Endodermal cell (in vitro differentiated cells): ENCODE measurements at places on chromosomes 16 and 17. TPM values are rescaled to one million over a fixed set of nuclear protein-coding genes. Genes with fewer than 3 reads are reported as not detected.

SLC9A5 gene
- 8.9 to 14.7 TPM (median 9.3 TPM) in 3 replicates for total RNA-seq

ITGAD gene
- total RNA-seq = not detected in 2 replicates

PLXDC1 gene
- total RNA-seq = 9.0 to 15.5 TPM (median 11.5 TPM) in 3 replicates

DCAKD gene
- total RNA-seq = 46.3 to 69.4 TPM (median 67.0 TPM) in 3 replicates

GPRC5C gene
- 73.4 to 291 TPM (median 80.8 TPM) in 3 replicates for total RNA-seq

UQCRC2 gene
- total RNA-seq = 164 and 167 TPM in 2 replicates

HEATR9 gene
- total RNA-seq = not detected in 2 replicates

SMIM36 gene
- not detected in 2 replicates for total RNA-seq

CHST5 gene
- 0.17 to 1.1 TPM (median 0.33 TPM) in 3 replicates for total RNA-seq

KRT28 gene
- not detected in 3 replicates for total RNA-seq

CACNG1 gene
- not detected in 3 replicates for total RNA-seq

RPAIN gene
- total RNA-seq = 67.4 and 69.3 TPM in 2 replicates
